SHP77 (cell line): ENCODE measurements at places on chromosomes 1 and 21.

DNA sequence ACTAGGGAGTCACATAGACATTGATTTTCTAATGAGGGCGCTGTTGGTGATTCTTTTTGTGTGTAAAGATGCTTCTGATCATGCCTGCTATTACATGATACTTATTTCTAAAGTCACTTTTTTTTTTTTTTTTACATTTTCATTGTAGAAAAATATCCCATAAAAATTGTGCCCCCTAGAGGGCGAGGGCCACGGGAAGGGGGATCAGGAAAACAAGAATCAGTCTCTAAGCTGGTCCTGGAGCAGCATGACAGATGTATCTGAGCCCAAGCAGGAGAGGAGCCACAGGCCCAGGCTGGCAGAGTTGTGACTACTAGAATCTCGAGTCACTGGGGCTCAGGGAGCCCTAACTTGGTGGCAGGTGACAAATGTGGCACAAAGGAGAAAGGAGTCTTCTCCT lies 28.1 kb downstream of the ZSCAN20 start:
- no peak for DNase-seq

- DNase-seq: peak; percentile 75
Measured at GRCh38 chr1:154427173-154428139, 22.3 kb downstream of the IL6R start.

GRCh38 chr1:109944541-109944940 lies 33.9 kb downstream of the CSF1 start:
- no peak for DNase-seq

- no peak for DNase-seq
Measured at GRCh38 chr1:236540813-236541465, 17.2 kb downstream of the LGALS8 start.

DNA sequence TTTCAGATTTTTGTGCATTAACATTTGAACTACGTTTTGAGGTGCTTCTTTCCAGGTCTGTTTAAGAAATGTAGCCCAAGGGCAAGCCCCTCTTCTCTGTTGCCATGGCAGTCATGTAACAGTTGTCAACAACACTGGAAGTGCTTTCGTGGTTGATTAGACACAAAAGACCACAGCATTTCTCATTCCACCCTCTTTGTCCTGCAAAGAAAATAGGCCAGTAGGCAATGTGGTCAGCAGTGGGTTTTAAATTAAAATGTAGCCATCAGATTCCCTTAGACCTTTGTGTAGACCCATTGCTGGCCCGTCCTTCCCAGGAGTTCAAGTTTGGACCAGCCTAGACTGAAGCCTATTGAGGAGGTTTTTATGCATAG lies 35.4 kb downstream of the VANGL1 start:
- DNase-seq: no peak
